Calu3 (cell line): ENCODE measurements at places on chromosomes 2 and 18. TPM values are rescaled to one million over a fixed set of nuclear protein-coding genes. Genes with fewer than 3 reads are reported as not detected.

DNA sequence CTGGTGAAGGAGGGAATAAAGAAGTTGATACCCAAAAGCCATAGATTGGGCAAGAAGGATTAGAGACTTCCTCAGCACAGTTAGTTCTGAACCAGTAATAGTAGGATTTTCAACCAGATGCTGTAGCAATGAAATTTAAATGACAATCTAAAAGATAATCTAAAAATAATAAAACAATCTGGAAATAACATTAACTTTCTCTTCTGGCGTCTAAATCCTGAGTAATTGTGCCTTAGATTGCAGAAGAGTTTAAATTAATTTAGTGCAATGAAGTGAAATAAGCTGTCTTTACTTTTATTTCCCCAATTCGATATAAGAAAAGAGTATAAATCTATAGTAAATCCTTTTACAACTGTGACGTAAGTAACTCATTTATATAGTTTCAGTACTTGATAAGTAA lies 186.8 kb upstream of the DOK6 start:
- DNase-seq: no peak
- no peaks in the 10 kb centered on the region for H3K4me1 ChIP-seq
- no peaks in the 10 kb centered on the region for H3K36me3 ChIP-seq
- no peaks in the 10 kb centered on the region for H3K27me3 ChIP-seq

DNA sequence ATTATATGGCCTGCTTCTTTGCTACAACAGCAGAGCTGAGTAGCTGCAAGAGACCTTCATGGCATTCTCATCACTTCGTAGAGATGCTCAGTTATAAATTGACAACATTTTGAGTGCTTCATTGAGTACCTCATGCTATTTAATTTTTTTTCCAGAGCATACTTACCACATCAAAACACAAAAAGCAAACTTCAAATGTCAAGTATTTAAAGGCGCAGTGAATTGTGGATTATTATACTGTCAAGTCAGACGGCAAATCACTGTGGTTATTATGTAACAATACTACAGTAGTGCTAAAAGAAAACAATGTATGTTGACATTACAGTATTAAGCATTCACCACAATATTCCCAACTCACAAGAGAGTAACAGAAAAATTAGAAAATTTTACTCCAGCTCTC lies 12.5 kb downstream of the ZC3H8 start:
- no peak for DNase-seq
- H3K36me3 ChIP-seq: no peaks in the 10 kb centered on the region
- H3K4me1 ChIP-seq: no peaks in the 10 kb centered on the region

- H3K36me3 ChIP-seq: peaks cover 85% of the 10 kb centered on the region
- DNase-seq: no peak
These were observed 71.2 kb downstream of the MBP start for GRCh38 chr18:77061281-77061945.

DNA sequence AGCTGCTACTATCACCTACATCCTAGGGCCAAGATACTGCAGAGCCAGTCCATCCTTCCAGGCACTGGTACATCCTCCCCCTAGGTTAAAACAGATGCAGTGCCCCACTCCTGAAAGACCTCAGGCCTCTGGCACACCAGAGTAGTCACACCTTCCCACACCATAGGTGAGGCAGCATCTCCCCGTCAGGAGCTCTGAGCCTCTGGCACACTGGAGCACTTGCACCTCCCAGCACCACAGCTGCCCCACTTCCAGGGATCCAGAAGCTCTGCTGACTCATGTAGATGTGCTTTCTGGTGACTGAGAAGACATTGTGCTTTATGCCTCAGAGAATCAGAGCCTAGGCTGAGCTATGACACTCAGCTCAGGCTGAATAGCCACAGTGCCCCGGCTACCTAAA lies 138.4 kb upstream of the COL3A1 start:
- H3K36me3 ChIP-seq: no peaks in the 10 kb centered on the region
- H3K27me3 ChIP-seq: no peaks in the 10 kb centered on the region
- H3K4me1 ChIP-seq: no peaks in the 10 kb centered on the region
- no peak for DNase-seq

DNA sequence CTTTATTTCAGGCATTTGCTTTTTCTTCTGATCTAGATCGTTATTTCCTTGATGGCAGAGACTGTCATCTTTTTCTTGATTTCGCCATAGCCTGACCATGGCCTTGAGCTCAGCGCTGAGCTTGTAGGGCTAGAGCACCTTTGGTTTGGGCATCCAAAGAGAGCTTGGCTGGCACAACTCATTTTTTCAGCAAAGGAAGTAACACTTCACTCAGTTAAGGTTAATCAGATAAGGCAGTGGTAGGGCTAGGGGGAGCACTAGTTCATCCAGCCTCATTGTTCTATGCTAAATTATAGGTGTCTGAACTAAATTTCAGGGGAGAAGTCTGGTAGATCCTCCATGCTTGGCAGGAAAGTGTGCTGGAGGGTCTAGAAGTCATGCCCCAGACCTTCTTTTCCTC lies 125.0 kb downstream of the SETBP1 start:
- H3K4me3 ChIP-seq: no peak overlapping the region
- H3K4me1 ChIP-seq: peaks cover 13% of the 10 kb centered on the region
- no peak overlapping the region for H3K27ac ChIP-seq
- DNase-seq: no peak

- H3K4me3 ChIP-seq: no peak overlapping the region
- no peaks in the 10 kb centered on the region for H3K27me3 ChIP-seq
- DNase-seq: no peak
- H3K27ac ChIP-seq: no peak overlapping the region
- H3K4me1 ChIP-seq: no peaks in the 10 kb centered on the region
These were observed 323.2 kb upstream of the SLC39A10 start for GRCh38 chr2:195333869-195334268.

- no peak overlapping the region for H3K27ac ChIP-seq
- H3K27me3 ChIP-seq: peaks cover 12% of the 10 kb centered on the region
- no peak for DNase-seq
- H3K4me1 ChIP-seq: no peaks in the 10 kb centered on the region
- no peak overlapping the region for H3K4me3 ChIP-seq
These were observed 137.0 kb downstream of the FAM210A start for GRCh38 chr18:13589316-13589715.

GRCh38 chr18:55861266-55861665 lies 273.3 kb upstream of the TCF4 start:
- H3K27me3 ChIP-seq: peaks cover 8% of the 10 kb centered on the region
- peak; percentile 29 for DNase-seq
- H3K4me3 ChIP-seq: no peak overlapping the region
- peaks cover 9% of the 10 kb centered on the region for H3K4me1 ChIP-seq
- no peak overlapping the region for H3K27ac ChIP-seq
- H3K36me3 ChIP-seq: no peaks in the 10 kb centered on the region

- H3K36me3 ChIP-seq: no peaks in the 10 kb centered on the region
- H3K4me3 ChIP-seq: no peak overlapping the region
- no peak overlapping the region for H3K27ac ChIP-seq
- no peak for DNase-seq
These were observed 215.4 kb downstream of the AFF3 start for GRCh38 chr2:99926986-99927385.

GRCh38 chr2:61662990-61663389 lies 124.8 kb upstream of the XPO1 start:
- peak overlapping the region; percentile 6 for H3K4me3 ChIP-seq
- peaks cover 88% of the 10 kb centered on the region for H3K4me1 ChIP-seq
- peak overlapping the region; percentile 76 for H3K27ac ChIP-seq
- no peak for DNase-seq
- H3K36me3 ChIP-seq: peaks cover 8% of the 10 kb centered on the region
- H3K27me3 ChIP-seq: no peaks in the 10 kb centered on the region

- DNase-seq: no peak
- H3K27ac ChIP-seq: no peak overlapping the region
- H3K36me3 ChIP-seq: peaks cover 5% of the 10 kb centered on the region
- H3K4me3 ChIP-seq: no peak overlapping the region
These were observed 60.4 kb upstream of the TNP1 start for GRCh38 chr2:216920143-216920876.

DNA sequence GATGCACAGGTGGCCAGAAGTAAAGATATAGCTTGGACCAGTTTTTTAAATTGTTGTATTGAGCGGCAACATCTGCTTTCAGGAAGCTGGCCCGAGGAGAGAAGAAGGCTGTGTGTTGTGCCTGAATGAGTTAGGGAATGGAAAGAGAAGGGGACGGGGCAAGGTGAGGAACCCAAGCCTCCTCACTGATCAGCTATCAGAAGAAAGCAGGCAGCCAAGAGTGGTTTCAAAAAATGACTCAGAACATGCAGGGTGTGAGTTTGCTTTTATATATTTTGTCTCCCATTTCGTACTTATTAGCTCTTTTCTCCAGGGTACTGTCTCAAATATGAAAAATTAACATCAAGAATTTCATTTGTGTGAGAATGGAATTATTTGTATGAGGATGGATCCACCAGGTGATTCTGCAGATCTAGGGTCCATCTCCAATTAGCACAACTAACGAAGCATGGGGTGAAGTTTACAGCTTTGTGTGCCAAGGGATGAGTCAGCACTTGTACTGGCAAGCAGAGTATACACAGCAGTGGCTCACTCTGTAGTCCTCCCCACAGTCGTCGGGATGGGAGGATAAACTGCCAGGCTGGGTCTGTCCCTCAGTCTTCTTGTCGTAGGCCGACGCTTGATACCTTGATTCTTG lies 175.7 kb downstream of the PIEZO2 start:
- DNase-seq: no peak
- H3K27ac ChIP-seq: no peak overlapping the region
- H3K4me1 ChIP-seq: peaks cover 9% of the 10 kb centered on the region
- no peak overlapping the region for H3K4me3 ChIP-seq

DNA sequence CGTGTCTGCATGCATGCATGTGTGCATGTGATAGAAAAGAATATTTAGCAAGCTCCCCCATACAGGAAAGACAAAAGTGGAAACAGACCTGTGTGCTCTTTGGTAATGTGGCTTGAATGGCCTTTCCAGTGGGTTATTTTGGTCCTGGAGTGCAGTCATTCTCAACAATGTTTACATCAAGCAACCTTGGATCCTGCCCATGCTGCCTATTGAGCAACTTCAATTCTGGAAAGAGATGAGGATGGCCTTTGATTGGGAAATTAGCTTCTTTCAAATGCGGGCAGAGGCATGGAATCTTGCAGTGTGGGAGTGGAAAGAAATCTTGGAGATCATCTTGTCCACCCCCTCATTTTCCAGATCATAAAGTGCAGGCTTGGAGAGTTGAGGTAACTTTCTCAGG lies 87.2 kb upstream of the SMAD2 start:
- H3K27ac ChIP-seq: no peak overlapping the region
- H3K4me3 ChIP-seq: no peak overlapping the region
- H3K36me3 ChIP-seq: no peaks in the 10 kb centered on the region
- peaks cover 4% of the 10 kb centered on the region for H3K4me1 ChIP-seq
- H3K27me3 ChIP-seq: peaks cover 90% of the 10 kb centered on the region

DNA sequence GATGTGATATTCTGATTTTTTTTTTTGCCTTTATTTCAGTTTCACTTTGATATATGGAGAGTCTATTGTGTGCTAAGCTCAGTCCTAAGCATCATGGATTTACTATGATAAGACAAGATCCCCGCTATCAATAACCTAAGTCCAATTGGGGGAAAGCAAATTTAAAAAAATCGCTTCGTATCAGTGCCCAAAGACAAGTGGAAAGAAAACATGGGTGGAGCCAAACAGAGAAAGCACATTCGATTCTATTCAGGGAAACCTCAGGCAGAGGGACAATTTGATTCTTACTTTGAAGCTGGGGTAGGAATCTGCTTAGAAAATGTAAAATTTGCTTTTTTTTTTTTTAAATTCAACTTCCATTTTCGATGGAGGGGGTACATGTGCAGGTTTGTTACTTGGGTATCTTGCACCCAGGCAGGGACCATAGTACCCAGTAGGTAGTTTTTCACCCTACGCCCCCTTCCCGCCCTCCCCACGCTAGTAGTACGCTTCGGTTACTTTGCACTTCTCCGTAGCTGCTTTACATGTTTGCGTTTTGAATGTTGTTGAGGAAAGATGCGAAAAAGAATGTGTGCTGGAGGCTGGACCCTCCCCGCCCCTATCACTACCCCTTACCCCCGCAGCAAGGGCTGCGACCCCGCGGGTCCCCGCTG lies 12.4 kb downstream of the KIF5C start:
- DNase-seq: no peak
- no peaks in the 10 kb centered on the region for H3K36me3 ChIP-seq
- H3K27ac ChIP-seq: no peak overlapping the region
- H3K27me3 ChIP-seq: peaks cover 63% of the 10 kb centered on the region
- H3K4me3 ChIP-seq: peak overlapping the region; percentile 68
- H3K4me1 ChIP-seq: no peaks in the 10 kb centered on the region

The LRRC30 gene
- total RNA-seq: not detected in 2 replicates

The MROH2A gene
- 0.33 and 0.76 TPM in 2 replicates for total RNA-seq

The ACTG2 gene
- not detected in 2 replicates for total RNA-seq

The DHX57 gene
- total RNA-seq: 14.3 and 20.3 TPM in 2 replicates

The TMEFF2 gene
- total RNA-seq: 0.64 TPM in 1 of 2 replicates, not detected in the other

The DDX1 gene
- total RNA-seq: 99.7 and 106 TPM in 2 replicates

The NAT8 gene
- total RNA-seq: not detected in 2 replicates

The FKBP1B gene
- total RNA-seq: 5.9 and 8.2 TPM in 2 replicates
